ENCODE measurements at places on chromosomes 6 and 20.

GRCh38 chr20:62120990-62121775 is 1.1 kb upstream of the LSM14B start:
- peak; percentile 11 for ATAC-seq

GRCh38 chr6:55960344-55960743 is 85.0 kb upstream of the BMP5 start:
- no peak for ATAC-seq

GRCh38 chr6:88683734-88684133 is 279.7 kb downstream of the RNGTT start:
- ATAC-seq, result no peak

DNA sequence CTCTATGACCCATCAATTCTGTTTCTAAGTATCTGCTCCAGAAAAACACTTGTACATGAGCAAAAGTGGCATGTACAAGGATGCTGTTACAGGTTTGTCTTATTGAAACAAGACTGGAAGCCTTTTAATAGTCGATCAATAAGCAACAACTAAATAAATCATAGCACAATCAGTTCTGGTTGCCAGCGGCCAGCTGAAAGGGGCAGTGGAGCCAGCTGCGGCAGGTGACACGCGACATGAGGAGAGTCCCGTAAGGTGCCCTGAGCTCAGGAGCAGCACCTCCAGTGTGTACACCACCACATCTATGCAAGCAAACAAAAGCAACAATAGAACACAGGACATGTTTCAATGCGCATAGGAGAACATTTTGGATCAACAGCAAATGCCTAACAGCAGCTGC is 20.7 kb upstream of the NNAT start:
- no peak for ATAC-seq

GRCh38 chr6:4210629-4211419 is 75.4 kb upstream of the ECI2 start:
- peak; percentile 64 for ATAC-seq
